Activated naive CD8-positive, alpha-beta T cell treated with anti-CD3 and anti-CD28 coated beads for 36 hours (primary cell): ENCODE measurements at places on chromosomes 7 and 10. TPM values are rescaled to one million over a fixed set of nuclear protein-coding genes. Genes with fewer than 3 reads are reported as not detected.

The FAM221A gene
- total RNA-seq = 4.7 TPM

The GNG11 gene
- not detected for total RNA-seq

DNA sequence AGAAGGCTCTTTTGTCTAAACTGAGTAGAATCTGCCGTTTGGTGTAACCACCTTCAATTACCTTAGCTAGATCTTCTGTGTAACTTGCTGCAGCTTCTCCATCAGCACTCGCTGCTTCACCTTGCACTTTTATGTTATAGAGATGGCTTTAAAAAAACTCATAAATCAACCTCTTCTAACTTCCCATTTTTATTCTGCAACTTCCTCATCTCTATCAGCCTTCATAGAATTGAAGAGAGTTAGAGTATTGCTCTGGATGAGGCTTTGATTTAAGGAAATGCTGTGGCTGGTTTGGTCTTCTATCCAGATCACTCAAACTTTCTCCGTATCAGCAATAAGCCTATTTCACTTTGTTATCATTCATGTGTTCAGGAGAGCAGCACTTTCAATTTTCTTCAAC lies 1131.9 kb upstream of the CELF2 start:
- no peak for DNase-seq

- no peak for DNase-seq
These were observed 6.6 kb upstream of the SGCE start for GRCh38 chr7:94662548-94662947.

GRCh38 chr7:142833174-142834048 lies 21.5 kb upstream of the EPHB6 start:
- no peak for DNase-seq
